ENCODE measurements at places on chromosomes 2 and 18.

DNA sequence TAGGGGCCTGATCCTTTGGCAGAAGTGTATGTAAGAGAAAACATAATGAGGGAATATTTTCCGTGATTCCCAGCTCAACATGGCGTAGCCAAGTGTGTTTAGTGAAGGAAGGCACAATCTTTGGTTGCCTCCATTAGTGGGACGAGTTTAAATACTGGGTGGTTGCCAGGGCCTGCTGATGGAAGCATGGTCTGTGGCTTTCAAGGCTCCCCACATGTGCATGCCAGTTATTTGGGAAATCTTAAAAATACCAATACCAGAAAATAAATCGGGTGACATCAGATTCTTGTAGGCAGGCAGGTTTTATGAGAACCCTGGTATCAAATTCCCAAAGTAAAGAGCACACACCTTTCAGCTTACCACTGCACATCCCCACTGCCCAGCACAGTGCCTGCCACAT is 7.1 kb downstream of the MYL12A start:
- no peak for DNase-seq

DNA sequence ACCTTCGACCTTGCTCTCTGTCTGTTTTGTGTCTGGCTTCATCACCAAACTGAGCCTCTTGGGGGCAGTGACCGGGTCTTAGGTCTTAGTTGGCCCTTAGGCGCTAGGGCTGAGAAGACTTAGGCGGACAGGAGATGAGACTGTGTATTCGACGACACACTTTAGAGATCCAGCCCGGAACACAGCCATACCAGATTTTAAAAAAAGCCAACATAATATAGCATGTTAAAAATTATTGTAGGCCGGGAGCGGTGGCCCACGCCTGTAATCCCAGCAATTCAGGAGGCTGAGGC is 9.5 kb upstream of the PROC start:
- DNase-seq, result no peak

- DNase-seq, result no peak
Measured at GRCh38 chr2:47483191-47483590, 80.2 kb downstream of the MSH2 start.

DNA sequence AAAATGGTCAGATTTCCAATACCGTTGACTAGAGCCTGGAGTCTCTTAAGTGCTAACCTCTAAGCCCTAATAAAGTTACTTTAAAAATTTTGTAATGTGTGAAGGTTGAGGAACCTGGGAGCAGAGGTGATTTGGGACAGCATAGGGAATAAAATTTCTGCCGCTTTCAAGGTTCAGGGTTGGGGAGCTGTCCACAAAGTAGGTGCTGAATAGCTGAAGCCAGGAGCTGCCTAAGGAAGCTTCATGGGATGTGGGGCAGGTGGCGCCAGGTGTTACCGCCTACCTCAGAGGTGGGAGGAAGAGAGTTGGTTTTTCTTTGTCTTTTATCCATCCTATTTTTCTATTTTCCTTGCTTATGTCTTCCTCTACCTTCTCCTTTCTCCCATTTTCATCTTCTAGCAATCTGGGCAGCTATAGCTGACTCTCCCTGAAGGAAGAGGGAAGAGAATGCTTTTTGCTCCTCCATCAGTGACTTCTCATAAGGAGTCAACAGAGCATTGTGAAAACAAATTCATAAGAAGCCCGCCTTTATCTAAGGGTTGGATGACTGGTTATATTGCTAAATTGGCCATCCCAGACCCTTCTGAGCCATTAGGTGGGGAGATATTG is 178.7 kb downstream of the CLIP4 start:
- peak; percentile 15 for DNase-seq

DNA sequence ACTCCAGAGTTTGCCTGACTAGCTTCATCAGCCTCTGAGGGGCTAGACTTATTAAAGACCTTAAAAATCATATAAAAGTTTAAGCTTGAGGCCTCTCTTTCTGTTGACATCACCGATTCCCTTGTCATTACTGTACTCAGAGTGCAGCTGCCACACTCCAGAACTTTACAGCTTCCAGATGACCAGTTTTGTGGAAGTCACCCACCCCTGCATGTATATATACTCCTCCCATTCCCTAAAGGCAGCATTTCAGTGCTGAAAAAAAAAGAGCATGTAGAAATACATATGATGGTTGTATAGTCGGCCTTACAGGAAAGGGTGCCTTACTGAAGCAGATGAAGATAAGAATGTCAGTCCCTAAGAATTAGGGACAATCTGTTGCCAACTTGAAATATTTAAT is 117.3 kb downstream of the FEZ2 start:
- DNase-seq, result no peak

DNA sequence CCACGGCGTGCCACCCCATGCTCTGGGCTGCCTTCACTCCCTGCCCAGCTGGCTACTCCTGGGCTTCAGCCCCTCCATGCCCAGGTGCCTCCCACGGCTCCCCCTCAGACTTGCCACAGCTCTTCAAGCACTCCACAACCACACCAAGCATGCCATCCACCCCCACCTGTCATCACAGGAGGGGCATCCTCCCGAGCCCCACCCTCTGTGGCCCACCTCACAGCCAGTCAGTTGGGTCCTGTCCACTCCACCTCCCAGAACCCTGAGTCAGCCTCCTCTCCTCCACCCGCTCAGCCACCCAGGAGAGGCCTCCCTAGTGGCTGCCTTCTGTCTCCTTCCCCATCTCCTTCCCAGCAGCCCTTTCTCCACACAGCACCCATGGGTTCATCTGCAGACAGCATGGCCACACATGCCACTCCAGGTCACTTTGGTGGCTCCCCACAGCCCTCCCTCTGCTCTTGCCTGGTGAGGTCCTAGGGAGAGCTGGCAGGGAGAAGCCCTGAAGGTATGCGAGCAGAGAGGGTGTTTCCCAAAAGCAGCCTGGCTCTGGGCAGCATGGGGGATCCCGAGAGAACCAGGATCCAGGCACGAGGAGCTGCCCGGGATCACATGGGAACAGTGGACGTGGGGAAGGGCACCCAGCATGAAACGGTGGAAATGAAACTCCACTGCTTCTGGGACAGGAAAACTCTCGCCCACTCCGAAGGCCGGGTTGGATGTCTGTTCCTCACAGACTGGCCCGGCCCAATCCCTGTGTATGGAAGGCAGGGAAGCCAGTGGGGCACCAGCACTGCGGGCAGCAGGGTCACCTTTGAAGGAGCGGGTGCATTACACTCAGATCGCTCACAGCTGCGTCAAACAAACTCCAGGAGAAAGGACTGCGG is 2.7 kb downstream of the LIMS2 start:
- no peak for DNase-seq

Data from M059J (cell line).